Suprapubic skin (tissue), 4 donors: ENCODE measurements at places on chromosomes 5 and 9. TPM values are rescaled to one million over a fixed set of nuclear protein-coding genes. Genes with fewer than 3 reads are reported as not detected.

Gene CYSRT1
- total RNA-seq: 65.7 TPM

Gene POU5F2
- total RNA-seq: 7.1 TPM

Gene PCA3
- total RNA-seq: not detected

Gene LCN6
- total RNA-seq: 7.2 TPM

GRCh38 chr5:59134471-59135163, 551.7 kb downstream of the RAB3C start:
- no peak for DNase-seq

DNA sequence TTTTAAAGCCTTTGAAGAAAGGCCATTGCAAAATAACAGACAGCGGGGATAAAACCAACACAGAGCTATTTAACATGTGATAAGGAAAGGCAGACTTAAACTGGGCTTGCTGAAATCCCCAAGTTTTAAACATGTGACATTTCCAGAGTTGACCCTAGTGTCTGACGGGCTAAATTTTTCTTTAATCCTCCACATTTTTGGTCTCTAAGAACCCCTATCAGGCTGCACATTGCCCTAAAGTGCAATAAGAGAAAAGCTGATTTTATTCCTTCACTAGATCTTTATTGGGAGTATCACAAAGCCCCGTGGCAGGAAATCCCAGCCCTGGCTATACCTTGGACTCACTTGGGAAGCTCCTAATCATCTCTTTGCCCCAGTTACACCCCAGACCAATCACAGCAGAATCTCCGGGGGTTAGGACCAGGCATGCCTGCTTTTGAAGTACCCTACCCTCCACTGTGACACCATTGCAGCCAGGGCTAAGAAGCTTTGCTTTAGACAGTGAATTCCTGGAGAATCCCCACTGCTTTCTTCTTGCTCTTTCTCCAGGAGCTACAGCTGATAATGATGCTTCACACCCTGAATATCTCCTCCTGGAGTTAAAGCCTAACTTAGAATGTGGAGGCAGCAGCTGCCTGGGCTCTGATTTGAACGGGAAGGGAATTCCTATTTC, 20.1 kb upstream of the COL15A1 start:
- DNase-seq: no peak

DNA sequence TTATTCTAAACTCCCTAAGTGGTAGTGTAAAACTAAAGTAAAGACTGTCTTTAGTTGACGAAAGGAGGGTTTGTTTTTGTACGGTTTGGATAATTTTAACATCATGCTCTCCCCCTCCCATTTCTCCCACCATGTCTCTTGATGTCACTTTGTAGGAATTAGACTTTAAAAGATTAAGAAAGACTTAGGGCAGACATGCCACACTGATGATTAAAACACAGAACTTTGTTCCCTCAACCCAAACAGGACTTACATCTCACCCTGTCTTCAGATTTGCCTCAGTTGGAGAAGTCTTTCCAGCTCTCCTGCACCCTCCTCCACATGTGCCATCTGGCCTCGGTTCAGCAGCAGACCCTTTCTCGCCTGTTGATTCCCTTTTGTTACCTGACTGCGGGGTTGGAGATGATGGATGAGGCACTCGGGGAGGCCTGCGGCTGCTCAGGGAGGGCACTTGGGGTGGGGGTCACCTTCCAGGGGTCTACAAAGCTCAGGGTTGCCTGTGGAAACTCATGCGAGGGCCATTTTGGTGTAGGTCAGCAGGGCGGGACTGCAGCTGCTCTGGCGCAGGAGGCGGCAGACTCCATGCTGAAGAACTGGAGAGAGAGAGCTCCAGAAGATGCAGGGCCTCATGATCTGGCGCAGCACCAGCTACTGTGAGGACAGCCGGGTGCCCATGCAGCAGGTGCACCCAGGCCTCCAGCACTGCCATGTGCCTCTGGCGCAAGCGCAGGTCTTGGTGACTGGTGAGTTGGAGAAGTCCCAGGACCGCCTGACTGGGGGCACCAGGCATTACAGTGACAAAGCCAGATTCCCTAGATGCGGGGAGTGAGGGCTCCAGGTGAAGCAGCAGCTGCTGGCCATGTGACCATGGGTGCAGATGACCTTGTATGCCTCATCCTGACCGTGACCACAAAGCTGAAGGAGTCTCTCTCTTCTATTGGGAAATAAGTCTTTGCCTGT, 24.5 kb upstream of the EXOC3 start:
- peak; percentile 60 for DNase-seq
